ENCODE measurements at places on chromosomes 2 and 18. TPM values are rescaled to one million over a fixed set of nuclear protein-coding genes. Genes with fewer than 3 reads are reported as not detected.

SOWAHC gene
- 0.56 TPM for polyA plus RNA-seq

SLC5A7 gene
- polyA plus RNA-seq, result not detected

GALR1 gene
- not detected for polyA plus RNA-seq

GKN1 gene
- 0.23 TPM for polyA plus RNA-seq
